ENCODE measurements at places on chromosomes 6 and 20.
A peak's percentile ranks its signal among the peaks of the same experiment; 100 is the strongest.

DNA sequence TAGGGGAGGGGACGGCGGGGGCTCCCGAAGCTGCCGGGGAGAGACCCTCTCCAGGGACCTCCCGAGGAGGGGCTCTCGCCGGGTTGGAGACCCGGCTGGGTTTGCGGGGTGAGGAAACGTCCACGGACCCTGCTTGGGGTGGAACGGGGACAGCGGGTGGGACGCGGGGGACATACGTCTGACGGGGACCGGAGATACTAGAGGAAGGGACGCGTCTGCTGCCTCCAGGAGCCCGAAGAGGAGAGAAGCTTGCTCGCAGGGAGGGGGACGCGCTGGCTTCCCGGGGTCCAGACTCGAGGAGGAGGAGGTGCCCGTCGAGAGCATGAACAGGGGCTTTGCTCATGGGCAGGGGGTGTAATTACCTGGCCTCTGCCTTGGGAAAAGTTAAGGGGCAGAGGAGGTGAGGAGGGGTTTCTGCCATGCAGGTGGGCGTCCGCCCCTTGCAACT is 593 bp downstream of the DNMT3B start:
- no peak for DNase-seq
- H3K27ac ChIP-seq, result no peak overlapping the region
- no peaks in the 10 kb centered on the region for H3K36me3 ChIP-seq
- H3K4me3 ChIP-seq, result peak overlapping the region; percentile 74
- peaks cover 13% of the 10 kb centered on the region for H3K4me1 ChIP-seq
- H3K27me3 ChIP-seq, result no peaks in the 10 kb centered on the region

- no peak overlapping the region for H3K4me3 ChIP-seq
- no peak overlapping the region for H3K27ac ChIP-seq
- no peaks in the 10 kb centered on the region for H3K4me1 ChIP-seq
- H3K36me3 ChIP-seq, result no peaks in the 10 kb centered on the region
- DNase-seq, result no peak
- H3K27me3 ChIP-seq, result no peaks in the 10 kb centered on the region
Measured at GRCh38 chr6:56193846-56194245, 53.5 kb downstream of the COL21A1 start.

DNA sequence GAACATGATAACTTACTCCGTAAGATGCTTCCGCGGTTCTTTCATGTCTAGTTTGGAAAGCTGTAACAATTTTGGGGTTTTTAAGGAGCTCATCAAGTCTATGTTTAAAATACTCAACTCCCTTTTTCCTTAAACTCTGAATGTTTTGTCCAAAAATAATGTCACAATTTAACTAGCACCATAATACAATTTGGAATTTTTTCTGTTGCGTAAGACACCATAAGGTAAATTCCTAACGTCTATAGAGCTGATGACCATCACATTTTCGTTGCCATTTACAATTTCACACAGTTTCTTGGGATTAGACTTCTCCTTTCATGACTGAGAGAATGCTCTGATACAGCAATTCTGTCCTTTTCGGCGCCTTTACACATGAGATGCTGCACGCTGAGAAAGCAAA is 26.7 kb upstream of the FOXF2 start:
- H3K36me3 ChIP-seq, result no peaks in the 10 kb centered on the region
- H3K4me1 ChIP-seq, result no peaks in the 10 kb centered on the region
- no peak overlapping the region for H3K27ac ChIP-seq
- H3K4me3 ChIP-seq, result no peak overlapping the region

- no peaks in the 10 kb centered on the region for H3K27me3 ChIP-seq
- peaks cover 5% of the 10 kb centered on the region for H3K4me1 ChIP-seq
- H3K4me3 ChIP-seq, result no peak overlapping the region
- H3K36me3 ChIP-seq, result no peaks in the 10 kb centered on the region
- H3K27ac ChIP-seq, result no peak overlapping the region
Measured at GRCh38 chr6:169997187-169997929, 245.9 kb downstream of the ERMARD start.

DNA sequence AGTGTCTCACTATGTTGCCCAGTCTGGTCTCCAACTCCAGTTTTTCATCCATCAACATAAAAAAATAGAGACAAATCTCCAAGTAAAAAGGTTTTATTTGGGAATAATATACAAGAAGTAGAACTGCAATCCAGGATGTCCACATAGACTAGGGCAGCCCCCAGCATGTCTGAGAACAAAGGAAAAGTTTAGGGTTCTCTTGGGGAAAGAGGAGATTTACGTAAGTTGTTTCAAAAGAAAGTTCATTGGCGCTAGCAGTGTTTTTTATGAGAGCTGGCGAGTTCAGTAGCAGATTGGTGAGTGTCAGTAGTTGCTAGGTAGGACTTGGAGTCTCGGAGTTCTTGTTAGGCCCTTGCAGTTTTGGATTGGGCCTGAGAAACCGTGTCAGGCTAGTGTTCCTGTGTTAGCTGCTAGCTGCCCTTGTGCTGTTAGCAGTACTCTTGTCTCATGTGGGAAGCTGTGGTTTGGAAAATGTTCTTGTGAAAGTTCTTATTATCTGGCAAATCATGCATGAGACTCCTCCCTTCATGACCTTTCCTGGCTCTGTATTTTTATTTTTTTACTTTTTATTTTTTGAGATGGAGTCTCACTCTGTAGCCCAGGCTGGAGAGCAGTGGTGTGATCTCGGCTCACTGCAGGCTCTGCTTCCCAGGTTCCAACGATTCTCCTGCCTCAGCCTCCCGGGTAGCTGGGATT is 24.7 kb downstream of the TTLL9 start:
- H3K36me3 ChIP-seq, result no peaks in the 10 kb centered on the region
- H3K27ac ChIP-seq, result no peak overlapping the region
- no peak overlapping the region for H3K4me3 ChIP-seq
- H3K4me1 ChIP-seq, result no peaks in the 10 kb centered on the region
- H3K27me3 ChIP-seq, result peaks cover 4% of the 10 kb centered on the region
- DNase-seq, result no peak

DNA sequence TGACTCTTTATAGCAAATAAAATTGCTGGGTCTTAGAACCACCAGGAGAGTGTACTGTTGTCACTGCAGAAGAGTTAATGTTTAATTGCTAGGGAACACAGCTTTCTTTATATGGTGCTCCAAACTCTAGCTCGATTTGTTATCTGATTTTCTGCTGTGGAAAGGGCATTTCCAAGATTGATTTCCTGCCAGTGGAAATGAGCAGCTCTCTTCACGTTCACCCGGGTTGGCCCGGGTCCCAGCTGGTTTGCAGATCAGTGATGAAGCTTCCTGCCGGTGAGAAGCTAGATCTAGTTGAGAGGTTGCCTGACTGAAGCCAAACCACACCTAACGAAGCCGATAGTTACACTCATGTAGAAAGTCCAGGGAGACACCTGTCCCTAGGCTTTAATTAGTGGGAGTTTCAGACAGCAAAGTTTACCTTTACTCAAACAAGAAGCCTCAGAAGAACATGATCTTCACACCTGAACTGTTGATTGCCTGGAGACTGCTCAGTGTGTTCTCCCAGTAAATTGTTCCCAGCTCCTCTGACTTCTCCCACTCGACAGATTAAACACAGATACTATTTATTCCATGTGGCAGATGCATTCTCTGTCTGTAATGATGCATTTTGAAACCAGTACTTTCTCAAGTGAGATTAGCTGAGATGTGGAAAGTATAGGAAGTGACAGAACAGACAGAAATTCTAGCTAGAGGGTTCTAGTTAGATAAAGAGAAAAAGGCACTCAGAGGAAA is 27.8 kb downstream of the PAQR8 start:
- peaks cover 58% of the 10 kb centered on the region for H3K4me1 ChIP-seq
- peak overlapping the region; percentile 86 for H3K27ac ChIP-seq
- no peaks in the 10 kb centered on the region for H3K27me3 ChIP-seq

- DNase-seq, result no peak
- no peak overlapping the region for H3K27ac ChIP-seq
- H3K27me3 ChIP-seq, result no peaks in the 10 kb centered on the region
- H3K36me3 ChIP-seq, result no peaks in the 10 kb centered on the region
Measured at GRCh38 chr6:29629571-29629970, 3.4 kb downstream of the GABBR1 start.

DNA sequence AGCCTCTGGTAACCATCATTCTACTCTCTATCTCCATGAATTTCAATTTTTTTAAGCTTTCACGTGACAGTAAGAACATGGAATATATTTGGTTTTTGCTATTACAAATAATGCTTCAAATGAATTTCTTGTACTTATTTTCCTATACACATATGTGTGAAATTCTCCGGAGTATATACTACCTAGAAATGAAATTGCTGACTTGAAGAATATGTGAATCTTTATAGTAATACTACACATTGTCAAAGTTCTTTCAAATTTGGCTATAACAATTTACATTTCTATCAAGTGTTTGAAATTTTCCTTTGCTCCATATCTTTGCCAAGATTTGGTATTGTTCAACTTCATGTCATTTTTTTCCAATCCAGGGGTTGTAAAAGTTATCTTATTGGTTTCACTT is 11.6 kb upstream of the VGLL2 start:
- no peaks in the 10 kb centered on the region for H3K36me3 ChIP-seq
- no peaks in the 10 kb centered on the region for H3K4me1 ChIP-seq
- H3K4me3 ChIP-seq, result no peak overlapping the region

DNA sequence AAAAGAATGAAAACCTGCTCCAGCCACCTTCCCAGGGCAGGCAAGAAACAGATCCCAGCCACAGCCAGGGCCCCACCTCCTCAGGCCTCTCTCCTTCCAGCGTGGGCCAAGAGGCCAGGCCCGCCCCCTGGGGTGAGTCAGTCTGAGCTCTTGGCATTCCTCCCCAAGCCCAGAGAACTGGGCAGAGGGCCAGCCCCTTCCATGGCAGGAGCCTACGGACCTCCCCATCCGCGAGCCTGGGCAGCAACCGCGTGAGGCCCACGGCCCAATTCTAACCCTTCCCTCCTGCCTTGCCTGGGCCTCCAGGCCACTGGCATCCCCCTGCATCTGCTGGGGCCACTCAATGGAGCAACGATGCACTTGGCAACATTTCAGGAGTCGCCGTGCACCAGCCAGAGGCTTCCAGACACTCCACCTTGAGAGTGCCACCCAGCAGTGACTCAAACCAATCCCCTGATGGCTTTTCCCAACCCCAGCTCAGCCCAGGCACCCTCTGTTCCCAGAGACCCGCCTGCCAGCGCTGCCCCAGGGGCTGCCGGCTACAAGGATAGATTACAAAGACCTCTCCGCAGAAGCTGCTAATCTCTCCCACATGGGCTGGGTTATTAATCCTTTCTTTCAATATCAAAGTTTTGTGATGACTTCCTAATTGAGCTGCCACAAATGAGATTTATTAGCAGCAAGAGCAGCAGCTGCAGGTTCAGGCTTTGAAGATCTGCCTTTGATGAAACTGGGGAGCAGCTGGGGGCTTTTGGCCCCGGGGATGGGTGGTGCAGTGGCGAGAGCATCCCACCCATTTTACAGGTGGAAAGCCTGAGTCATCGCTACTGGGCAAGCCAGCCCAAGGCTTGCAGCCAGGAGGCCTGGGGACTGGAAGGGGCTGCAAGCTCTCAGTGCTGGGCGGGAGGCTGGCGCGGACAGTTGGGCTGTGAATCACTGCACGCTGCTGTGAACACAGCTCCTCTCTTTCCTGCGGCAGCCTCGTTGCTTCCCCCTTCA is 85.7 kb downstream of the NFATC2 start:
- no peaks in the 10 kb centered on the region for H3K27me3 ChIP-seq
- no peak for DNase-seq
- H3K36me3 ChIP-seq, result peaks cover 63% of the 10 kb centered on the region
- H3K4me3 ChIP-seq, result no peak overlapping the region

DNA sequence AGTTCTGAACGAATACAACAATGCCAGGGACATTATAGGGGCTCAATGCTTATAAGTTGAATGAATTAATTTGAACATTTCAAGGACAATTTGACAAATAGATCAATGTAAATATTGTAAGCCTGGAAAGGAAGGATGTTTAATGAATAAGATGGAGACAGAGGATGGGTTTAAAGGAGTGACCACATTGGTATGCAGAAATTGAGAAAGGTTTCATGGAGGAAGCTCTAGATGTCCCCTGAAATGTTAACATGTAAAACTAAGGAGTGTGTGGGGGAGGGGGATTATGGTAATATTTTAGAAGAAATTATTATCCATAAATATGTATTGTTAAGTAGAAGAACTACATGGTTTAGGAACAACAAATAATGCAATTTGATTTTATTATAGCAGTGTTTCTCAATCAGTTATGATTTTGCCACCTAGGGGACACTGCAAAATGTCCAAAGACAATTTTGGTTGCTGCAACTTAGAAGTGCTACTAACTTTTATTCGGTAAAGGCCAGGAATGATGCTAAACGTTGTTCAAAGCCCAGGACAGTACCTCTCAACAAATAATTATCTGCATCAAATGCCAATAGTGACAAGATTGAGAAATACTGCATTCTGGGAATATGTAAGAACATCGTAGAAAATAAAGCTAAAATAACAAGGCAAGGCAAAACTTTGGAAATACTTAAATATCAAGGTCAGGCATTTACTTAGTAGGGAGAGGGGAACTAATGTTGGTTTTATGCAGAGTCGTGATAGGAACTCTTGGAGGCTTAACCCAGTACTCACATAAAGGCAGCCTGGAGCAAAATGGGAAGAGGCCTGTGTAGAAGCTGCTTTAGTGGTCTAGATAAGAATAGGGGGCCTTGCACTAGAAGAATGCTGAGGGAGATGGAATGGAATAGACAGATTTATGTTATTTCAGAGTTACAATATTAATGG is 686.9 kb upstream of the CITED2 start:
- H3K4me3 ChIP-seq, result no peak overlapping the region
- DNase-seq, result no peak
- H3K27ac ChIP-seq, result no peak overlapping the region
- no peaks in the 10 kb centered on the region for H3K4me1 ChIP-seq
- H3K36me3 ChIP-seq, result no peaks in the 10 kb centered on the region

DNA sequence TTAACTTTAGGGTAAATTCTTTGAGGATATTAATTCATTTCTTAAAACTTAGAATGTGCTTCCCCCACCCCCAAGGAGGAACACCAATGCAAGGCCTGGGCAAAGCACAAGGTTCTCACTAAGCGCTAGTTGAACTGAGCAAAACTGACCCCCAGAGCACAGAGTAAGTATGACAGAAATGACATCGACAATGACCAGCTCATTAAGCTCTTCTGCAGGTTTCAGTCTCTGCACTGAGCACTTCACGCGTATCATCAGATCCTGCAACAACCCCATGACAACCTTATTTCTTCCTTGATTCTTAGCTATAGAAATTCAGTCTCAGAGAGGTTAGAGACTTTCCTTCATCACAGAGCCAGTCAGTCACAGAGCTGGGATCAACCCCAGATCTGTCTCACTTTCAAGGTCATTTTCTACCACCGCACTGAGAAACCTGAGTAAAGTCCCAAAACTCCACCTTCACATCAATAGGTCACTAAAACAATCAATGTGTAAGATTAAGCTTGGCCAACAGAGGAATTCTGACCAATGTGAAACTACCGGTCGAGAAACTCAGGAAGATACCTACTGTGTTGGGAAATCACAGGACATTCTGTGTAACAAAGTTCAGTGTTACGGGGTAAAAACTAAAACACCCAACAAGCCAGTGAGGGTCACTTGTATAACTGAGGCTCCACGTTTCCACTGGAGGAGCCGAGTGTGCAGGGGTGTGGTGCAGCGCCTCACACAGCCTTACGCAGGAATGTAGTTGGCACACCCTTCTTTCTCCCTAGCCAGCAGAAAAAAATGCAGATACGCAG is 129.0 kb upstream of the FOXQ1 start:
- DNase-seq, result no peak
- H3K27ac ChIP-seq, result no peak overlapping the region
- H3K4me1 ChIP-seq, result no peaks in the 10 kb centered on the region
- no peaks in the 10 kb centered on the region for H3K36me3 ChIP-seq
- H3K4me3 ChIP-seq, result no peak overlapping the region
